ENCODE measurements at places on chromosomes 5 and 9.

GRCh38 chr9:135188681-135189151 lies 101.2 kb downstream of the OLFM1 start:
- no peak for DNase-seq

- no peak for DNase-seq
Measured at GRCh38 chr9:18410983-18411382, 63.0 kb upstream of the ADAMTSL1 start.

GRCh38 chr9:71783120-71783523 lies 14.8 kb upstream of the CEMIP2 start:
- DNase-seq = peak; percentile 63

DNA sequence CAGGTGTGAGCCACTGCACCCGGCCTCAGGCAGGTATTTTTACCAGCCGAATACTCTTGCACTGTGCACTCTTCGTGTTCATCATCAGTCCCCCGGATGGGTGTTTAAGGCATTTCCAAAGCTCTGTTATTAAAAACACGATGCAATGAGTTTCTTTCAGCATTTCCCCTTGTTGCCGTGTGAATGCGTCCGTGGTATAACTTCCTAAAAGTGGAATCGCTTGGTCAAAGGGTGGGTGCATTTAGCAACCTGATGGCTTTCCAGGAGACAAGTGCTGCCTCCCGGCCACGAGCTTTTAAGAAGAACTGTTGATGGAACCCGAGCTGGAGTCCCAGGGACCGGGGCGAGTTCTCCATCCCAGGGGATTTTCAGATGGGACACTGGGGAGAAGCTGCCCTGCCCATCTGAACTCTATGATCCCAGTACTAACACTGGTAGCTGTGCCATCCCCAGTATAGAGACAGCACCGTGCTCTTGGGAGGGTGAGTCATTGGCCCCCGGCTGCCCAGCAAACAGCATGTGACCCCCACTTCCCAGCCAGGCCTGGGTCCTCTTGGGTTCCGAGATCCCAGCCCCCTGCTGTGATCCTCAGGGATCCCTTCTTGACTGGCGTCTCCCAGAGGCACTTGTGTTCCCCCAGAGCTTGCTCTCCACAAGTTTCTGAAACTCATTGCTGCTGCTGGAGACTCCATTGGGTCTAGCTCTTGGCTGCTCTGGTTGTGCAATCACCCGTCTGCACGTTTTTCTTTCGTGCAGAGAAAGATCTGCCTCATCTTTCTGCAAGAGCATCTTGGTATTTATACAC lies 169.5 kb upstream of the IER5L start:
- no peak for DNase-seq

GRCh38 chr5:106380736-106381135 lies 1290.0 kb downstream of the EFNA5 start:
- DNase-seq = no peak

DNA sequence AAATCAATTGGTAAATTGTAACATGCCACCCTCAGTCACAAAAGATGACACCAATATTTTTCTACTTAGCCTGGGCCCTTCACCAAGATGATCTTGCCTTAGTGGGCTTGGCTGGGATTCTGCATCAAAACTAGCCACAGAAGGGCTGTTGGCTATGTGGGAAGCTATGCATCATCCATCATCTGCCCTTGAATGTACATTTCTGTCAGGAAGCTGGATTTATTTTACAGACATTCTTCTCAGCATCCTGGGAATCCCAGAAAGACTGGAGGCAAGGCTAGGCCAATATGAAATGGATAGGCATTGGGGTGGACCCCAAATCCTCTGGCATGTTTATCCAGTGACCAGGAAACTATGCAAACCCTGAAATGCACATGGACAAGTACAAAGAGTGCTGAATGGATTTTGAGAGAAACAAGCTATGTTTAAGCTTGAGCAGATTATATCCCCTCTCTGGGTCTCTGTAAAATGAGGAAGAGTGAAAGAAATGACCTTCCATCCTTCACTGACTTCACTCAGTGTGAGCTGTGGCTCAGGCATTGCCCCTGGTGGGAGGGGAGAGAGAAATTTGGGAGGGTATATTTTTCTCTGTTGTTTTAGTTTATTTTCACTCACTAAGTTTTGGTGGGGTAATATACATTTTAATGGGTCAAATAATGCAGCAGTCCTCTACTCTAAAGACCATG lies 283.6 kb downstream of the EBF1 start:
- no peak for DNase-seq

GRCh38 chr5:15789642-15790041 lies 289.7 kb downstream of the FBXL7 start:
- no peak for DNase-seq
